ENCODE measurements at places on chromosomes 2 and 18. TPM values are rescaled to one million over a fixed set of nuclear protein-coding genes. Genes with fewer than 3 reads are reported as not detected.

GRCh38 chr18:7919565-7919964 is 352.4 kb downstream of the PTPRM start:
- H3K27ac ChIP-seq: no peak overlapping the region
- H3K4me3 ChIP-seq: no peak overlapping the region
- H3K27me3 ChIP-seq: no peaks in the 10 kb centered on the region
- no peak for DNase-seq
- no peaks in the 10 kb centered on the region for H3K4me1 ChIP-seq

- peaks cover 11% of the 10 kb centered on the region for H3K4me1 ChIP-seq
- no peaks in the 10 kb centered on the region for H3K27me3 ChIP-seq
- H3K27ac ChIP-seq: peak overlapping the region; percentile 60
- DNase-seq: peak; percentile 22
These were observed 725 bp upstream of the ANKRD53 start for GRCh38 chr2:70977605-70978205.

TWIST2 gene
- polyA plus RNA-seq: not detected

DNA sequence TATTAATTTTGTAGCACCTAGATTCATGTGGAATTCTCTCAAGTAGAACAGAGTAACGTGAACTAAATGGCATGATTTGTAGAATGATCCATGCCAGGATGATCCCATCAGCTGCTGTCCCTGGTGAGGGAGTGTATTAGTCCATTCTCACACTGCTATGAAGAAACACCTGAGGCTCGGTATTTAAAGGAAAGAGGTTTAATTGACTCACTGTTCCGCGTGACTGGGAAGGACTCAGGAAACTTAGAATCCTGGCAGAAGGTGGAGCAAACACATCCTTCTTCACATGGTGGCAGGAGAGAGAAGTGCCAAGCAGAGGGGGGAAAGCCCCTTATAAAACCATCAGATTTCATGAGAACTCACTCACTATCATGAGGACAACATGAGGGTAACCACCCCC is 312.6 kb downstream of the PTPRM start:
- H3K4me3 ChIP-seq: no peak overlapping the region
- no peaks in the 10 kb centered on the region for H3K4me1 ChIP-seq
- no peak overlapping the region for H3K27ac ChIP-seq
- H3K36me3 ChIP-seq: no peaks in the 10 kb centered on the region

GRCh38 chr2:70123051-70123828 is 36.0 kb downstream of the PCBP1 start:
- no peaks in the 10 kb centered on the region for H3K36me3 ChIP-seq
- peak overlapping the region; percentile 99 for H3K4me3 ChIP-seq
- H3K4me1 ChIP-seq: peaks cover 65% of the 10 kb centered on the region

TNFAIP6 gene
- polyA plus RNA-seq: not detected

SMYD1 gene
- polyA plus RNA-seq: not detected

DPYSL5 gene
- polyA plus RNA-seq: not detected

CCDC74B gene
- polyA plus RNA-seq: not detected

DNA sequence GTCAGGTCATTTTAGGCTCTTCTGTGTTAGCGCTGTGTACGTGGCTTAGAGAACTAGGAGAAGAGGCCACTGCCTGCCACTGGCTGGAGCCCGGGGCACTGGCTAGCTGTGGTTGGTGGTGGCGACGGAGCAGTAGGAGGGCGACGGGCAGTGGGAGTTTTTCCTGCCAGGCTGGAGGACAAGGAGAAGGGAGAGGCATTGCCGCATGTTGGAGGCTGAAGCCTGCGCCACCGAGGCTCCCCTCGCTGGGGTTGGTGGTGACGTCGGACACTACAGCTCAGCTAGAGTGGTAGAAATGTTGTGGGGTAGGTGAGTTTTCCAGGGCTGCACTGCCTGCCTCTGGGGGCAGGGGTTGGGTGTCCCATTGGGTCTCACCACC is 41.7 kb upstream of the IMP4 start:
- DNase-seq: no peak
- H3K27me3 ChIP-seq: no peaks in the 10 kb centered on the region
- no peak overlapping the region for H3K4me3 ChIP-seq
- H3K4me1 ChIP-seq: no peaks in the 10 kb centered on the region

DNA sequence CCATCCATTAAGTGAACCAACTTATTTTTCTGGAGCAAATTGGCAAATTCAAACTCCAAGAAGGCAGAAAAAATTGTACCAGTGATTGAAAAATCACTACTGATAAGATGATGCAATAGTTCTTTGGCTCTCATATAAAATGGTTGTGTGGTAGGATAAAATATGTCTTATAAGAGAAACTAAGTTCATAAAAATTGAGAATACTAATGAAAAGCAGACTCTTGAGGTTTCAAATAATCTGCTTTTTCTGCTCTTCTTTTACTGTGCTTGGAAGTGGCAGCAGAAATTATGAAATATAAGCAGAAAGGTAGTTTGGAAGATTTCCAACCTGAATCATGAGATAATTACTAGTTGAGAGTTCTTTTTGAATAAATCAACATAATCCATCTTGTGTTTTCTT is 61.9 kb downstream of the PPP1R1C start:
- H3K27ac ChIP-seq: no peak overlapping the region
- H3K4me3 ChIP-seq: no peak overlapping the region
- H3K27me3 ChIP-seq: no peaks in the 10 kb centered on the region

DNA sequence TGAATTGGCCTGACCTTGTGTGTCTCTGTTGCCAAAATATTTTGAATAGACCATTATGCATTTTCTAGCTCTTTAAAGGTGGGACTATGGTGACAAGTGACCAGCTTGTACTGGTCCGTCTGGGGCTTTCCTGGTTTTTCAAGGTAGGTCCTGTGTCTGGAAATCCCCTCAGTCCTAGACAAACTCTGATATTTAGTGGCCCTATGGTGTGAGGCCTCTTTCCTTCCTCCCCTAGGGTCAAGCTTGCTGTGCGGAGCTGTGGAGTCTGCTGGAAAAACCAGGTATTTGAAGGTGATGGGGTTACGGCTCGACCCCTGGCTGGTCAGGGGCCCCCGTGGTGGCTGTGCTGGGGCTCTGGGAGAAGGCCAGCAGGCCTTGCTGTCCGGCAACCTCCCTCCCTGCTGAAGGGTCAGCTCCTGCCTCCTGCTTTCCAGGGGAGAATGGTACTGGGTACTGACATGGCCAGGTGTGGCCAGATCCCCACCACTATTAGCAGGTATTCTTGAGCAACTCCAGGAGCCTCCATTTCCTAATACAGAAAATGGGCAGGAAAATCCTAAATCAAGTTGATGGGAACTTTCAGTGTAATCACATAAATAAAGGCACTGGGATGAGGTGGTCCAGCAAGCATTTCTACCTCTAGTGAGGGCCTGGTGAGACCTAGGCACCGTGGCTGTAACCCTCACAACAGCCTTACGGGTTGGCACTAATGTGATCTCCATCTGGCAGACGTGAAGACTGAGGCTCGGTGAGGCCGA is 86.2 kb upstream of the HS6ST1 start:
- H3K27me3 ChIP-seq: no peaks in the 10 kb centered on the region
- no peak overlapping the region for H3K27ac ChIP-seq
- H3K4me3 ChIP-seq: no peak overlapping the region
- DNase-seq: no peak
- no peaks in the 10 kb centered on the region for H3K4me1 ChIP-seq

CENPO gene
- polyA plus RNA-seq: 1.6 TPM

- H3K4me3 ChIP-seq: no peak overlapping the region
- no peaks in the 10 kb centered on the region for H3K36me3 ChIP-seq
- no peak for DNase-seq
- peaks cover 6% of the 10 kb centered on the region for H3K4me1 ChIP-seq
- no peaks in the 10 kb centered on the region for H3K27me3 ChIP-seq
These were observed 34.4 kb downstream of the CYP27C1 start for GRCh38 chr2:127185705-127186104.

CTNNA2 gene
- polyA plus RNA-seq: not detected

GRCh38 chr2:136653861-136654260 is 111.5 kb upstream of the THSD7B start:
- no peaks in the 10 kb centered on the region for H3K36me3 ChIP-seq
- no peaks in the 10 kb centered on the region for H3K27me3 ChIP-seq
- DNase-seq: no peak
- no peak overlapping the region for H3K4me3 ChIP-seq
- no peaks in the 10 kb centered on the region for H3K4me1 ChIP-seq

PRKAG3 gene
- not detected for polyA plus RNA-seq

LHCGR gene
- not detected for polyA plus RNA-seq

DNA sequence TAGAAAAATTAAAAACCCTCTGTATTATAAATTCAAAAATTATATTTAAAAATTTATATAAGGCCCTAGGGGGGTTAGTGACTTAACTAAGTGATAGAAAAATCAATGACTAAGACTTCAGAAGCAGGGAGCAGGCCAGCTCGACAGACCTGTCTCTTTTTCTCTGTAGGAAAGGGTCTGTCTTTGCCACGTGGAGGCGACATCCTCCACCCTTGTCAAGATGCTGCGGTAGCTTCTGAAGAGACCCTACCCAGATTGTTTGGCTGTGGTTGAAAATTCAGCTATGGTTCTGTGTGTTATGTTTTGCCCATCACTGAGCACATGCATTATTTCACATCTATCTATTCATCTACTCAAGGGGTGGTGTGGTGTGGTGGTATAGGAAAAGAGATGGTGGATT is 8.2 kb upstream of the SLC4A3 start:
- no peak for DNase-seq
- H3K27ac ChIP-seq: no peak overlapping the region

RAD51AP2 gene
- polyA plus RNA-seq: not detected

- no peaks in the 10 kb centered on the region for H3K4me1 ChIP-seq
- H3K36me3 ChIP-seq: peaks cover 18% of the 10 kb centered on the region
- no peak for DNase-seq
- H3K27ac ChIP-seq: no peak overlapping the region
- H3K4me3 ChIP-seq: no peak overlapping the region
These were observed 26.5 kb downstream of the NFATC1 start for GRCh38 chr18:79422022-79422782.

SAP130 gene
- polyA plus RNA-seq: 17.9 TPM

TMEM247 gene
- polyA plus RNA-seq: not detected

DNA sequence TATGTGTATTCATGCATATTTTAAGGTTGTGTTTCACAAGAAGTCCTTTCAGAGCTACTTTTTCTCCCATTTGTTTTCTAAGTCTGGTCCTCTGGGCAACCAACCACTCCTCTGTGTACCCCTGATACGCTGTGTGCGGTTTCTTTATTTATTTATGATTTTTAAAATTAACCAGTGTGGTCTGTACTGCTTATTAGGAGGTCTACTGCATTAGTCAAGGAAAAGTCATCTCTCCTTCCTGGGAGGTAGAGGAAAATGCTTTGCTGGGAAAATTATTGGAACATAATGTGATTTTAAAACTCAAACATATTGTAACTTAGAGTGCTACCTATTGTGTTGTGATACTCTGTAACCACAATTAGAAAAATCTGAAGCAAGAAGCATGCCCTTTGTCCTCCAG is 1404.3 kb downstream of the SUCLG1 start:
- DNase-seq: no peak
- H3K4me3 ChIP-seq: no peak overlapping the region

EVA1A gene
- not detected for polyA plus RNA-seq

DNA sequence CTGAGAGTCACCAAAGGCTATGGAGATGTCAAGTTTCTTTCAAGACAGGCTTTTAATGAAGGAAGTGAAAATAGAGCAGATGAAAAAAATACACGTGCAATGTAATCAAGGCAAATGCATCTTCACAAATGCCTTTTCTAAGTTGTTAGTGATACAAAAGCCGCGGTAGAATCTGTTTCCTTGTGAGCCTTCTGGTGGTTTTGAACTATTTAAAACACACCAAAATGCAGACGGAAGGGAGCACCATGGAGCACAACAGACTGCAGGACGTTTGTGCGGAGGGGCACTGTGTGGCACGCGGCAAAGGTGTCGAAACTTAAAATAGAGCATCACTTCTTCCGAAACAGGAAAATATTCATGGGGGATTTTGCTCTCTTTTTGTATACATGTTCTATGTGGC is 65.0 kb upstream of the BOD1L2 start:
- no peak overlapping the region for H3K4me3 ChIP-seq
- H3K4me1 ChIP-seq: peaks cover 18% of the 10 kb centered on the region
- H3K36me3 ChIP-seq: no peaks in the 10 kb centered on the region
- H3K27ac ChIP-seq: no peak overlapping the region

AQP12B gene
- polyA plus RNA-seq: not detected

DNA sequence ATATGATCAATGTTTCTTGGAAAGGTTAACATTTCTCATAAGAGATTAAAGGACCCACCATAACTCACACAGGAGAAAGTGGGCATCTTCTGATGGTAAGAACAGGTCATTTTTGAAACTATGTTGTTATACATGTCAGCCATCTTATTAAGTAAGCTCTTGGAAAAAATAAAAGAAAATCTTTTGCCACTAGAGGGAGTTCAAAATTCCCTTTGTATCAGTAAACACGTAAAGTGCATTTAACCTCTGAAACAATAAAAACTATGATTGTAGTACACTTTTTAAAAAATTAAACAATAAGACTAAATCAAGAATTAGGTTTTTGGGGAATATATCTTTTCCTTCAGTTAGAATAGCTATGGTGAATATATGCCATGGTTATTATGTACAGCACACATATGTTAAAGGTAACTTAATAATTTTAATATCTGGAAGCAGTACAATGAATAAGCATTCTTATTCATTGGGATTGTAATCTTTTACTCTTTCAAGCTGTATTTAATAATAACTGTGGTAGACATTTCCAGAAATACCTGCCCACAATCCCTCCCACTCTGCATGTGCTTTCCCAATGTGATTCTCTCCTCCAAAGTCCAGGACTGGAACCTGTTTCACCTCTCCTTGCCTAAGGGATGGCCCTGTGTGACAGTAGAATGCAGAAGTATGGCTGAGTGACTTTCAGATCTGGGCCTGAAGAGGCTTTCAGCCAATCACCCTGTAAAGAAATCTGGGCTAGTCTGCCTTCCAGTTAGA is 64.2 kb downstream of the RBMS1 start:
- H3K4me3 ChIP-seq: no peak overlapping the region
- no peak for DNase-seq
- H3K27ac ChIP-seq: peak overlapping the region; percentile 17
- H3K36me3 ChIP-seq: no peaks in the 10 kb centered on the region
- no peaks in the 10 kb centered on the region for H3K27me3 ChIP-seq
- H3K4me1 ChIP-seq: peaks cover 58% of the 10 kb centered on the region

DNA sequence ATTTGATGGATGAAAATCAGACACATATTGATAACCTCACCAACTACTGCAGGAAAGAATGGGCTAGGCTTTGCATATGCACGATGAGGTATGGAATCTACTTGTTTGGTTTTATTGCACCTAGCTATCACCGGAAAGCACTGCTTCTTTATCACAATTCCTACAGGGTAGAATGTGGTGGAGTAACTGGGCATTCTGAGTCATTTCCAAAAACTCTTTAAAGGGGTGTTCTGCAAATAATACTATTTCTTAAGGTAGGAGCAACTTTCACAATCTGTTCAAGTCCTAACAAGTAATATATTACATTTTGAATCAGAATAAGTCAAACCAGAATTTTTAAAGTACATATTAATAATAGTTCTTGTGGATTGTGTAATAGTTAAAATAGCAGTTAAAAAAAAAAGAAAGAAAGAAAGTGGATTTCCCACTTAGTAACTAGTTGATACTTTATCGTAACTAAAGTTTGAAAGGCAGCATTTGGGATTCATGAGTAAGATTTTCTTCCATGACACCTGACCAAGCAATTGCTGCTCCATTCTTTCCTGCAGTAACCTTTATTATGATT is 40.5 kb downstream of the INO80C start:
- DNase-seq: no peak
- H3K27me3 ChIP-seq: no peaks in the 10 kb centered on the region
- H3K4me1 ChIP-seq: no peaks in the 10 kb centered on the region
- H3K36me3 ChIP-seq: no peaks in the 10 kb centered on the region
- H3K27ac ChIP-seq: no peak overlapping the region

DNAH7 gene
- not detected for polyA plus RNA-seq

SOWAHC gene
- 0.37 TPM for polyA plus RNA-seq

NEMP2 gene
- polyA plus RNA-seq: 10.9 TPM

SMC6 gene
- 15.8 TPM for polyA plus RNA-seq

GRCh38 chr2:134324947-134325346 is 71.1 kb downstream of the MGAT5 start:
- H3K4me3 ChIP-seq: no peak overlapping the region
- peaks cover 71% of the 10 kb centered on the region for H3K4me1 ChIP-seq
- no peaks in the 10 kb centered on the region for H3K27me3 ChIP-seq
- H3K27ac ChIP-seq: no peak overlapping the region
- H3K36me3 ChIP-seq: no peaks in the 10 kb centered on the region
